Non-pigmented ciliary epithelial cell (primary cell): ENCODE measurements at places on chromosomes 5 and 9.

DNA sequence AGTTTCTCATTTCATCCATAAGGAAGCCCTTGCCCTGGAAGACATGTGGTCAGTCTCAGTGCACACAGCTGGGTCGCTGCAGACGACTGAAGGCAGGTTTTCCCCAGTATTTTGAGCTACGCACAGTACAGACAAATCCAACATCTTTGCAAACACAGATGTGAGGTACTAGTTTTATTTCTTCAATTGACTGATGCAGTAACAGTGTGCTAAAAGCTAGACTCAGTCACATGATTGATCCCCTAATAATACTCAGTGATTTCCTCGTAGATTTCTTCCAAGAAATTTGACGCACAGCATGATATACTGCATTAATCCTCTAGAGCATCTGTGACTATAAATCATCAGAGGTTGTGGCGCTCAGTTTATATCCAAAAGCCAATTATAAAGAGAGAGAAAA, 346.1 kb downstream of the DIRAS2 start:
- no peak for DNase-seq

GRCh38 chr5:546376-546908, 22.2 kb upstream of the SLC9A3 start:
- DNase-seq, result no peak

GRCh38 chr5:158499075-158499891, 600.4 kb downstream of the EBF1 start:
- DNase-seq, result no peak

DNA sequence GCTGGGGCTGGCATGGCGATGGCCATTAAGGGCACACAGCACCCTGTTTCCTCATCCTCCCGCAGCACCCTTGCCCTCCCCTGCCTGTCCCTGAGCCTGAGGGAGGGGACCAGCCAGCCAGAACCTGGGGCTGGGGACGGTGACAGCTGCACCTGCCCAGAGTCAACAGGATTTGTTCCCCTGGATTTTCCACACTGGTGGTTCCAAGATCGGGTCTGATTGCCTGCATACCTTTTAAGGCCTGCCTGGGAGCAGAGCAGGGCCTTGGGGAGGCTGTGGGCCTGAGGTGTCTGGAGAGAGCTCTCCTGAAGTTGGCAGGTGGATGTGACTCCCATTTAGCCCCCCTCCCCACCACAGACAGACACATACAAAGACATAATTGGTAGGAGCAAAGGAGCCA, 61.0 kb upstream of the C5orf58 start:
- no peak for DNase-seq

DNA sequence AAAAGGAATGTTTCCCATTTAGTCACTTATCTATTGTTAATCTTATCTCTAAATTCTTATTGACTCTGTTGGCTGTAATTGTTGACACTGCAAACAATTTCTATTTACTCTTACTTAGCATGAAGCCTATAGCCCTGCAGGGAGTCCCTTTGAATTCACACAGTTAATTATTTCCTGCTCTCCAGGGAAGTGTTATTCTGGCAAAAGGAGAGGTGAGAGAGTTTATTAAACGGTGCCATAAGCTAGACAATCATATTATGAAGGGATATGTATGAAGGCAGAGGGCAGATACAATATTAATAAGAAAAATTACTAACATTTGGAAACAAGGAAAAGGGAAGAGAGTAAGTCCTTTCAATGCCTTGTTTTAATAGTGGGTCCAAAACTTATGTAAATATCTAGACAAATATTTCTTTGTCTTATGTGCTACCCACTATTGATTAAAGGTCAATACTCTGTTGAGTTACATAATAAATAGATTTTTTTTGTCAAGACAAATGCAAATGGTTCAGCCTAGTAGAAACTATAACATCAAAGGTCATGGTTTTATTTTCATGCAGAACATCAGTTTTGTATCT, 107.1 kb downstream of the CDH18 start:
- DNase-seq, result no peak

- no peak for DNase-seq
Observed at GRCh38 chr5:117245130-117245529, 670.5 kb upstream of the SEMA6A start.

- DNase-seq, result peak; percentile 27
Observed at GRCh38 chr5:129996896-129997295, 92.6 kb downstream of the CHSY3 start.

GRCh38 chr5:154850255-154851062, at the start of gene FAXDC2:
TSS of gene FAXDC2 (minus strand) at chr5:154850603. CDS start at chr5:154838178, 12,425 bp downstream.
- peak; percentile 55 for DNase-seq

DNA sequence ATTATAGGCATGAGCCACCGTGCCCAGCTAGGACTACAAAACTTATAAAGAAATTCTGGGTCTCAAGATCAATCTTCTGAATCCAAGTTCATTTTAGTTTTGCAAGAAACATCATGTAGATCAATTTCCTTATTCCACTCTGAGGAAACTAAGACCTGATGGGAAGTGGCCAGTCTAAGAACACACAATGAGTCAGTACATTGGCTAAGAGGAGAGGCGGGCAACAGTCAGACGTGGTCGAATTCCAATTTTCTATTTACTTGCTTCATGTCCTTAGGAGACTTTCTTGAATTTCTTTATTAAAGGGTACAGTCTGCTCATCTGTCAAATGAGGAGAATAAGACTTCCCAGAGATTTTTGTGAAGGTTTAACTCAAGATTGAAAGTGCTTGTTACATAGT, 432.1 kb upstream of the BRINP1 start:
- no peak for DNase-seq

DNA sequence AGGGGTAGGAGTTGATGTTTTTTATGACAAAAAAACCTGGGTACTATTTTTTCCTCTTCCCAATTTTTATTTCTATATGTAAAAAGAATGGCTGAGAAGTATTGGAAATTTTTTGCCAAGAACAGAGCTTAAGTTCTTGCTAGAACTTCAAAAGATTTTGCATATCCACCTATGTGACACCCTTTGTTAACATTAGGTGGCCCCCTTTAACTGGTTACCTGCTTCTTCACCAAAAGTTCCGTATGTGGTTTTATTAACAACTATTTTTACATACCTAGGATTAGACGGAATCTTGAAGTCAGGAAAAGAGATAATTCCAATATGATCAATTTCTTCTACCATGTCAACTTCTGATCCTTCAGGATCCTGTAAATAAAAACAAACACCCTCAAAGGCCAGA, 15.5 kb downstream of the C5 start:
- no peak for DNase-seq

DNA sequence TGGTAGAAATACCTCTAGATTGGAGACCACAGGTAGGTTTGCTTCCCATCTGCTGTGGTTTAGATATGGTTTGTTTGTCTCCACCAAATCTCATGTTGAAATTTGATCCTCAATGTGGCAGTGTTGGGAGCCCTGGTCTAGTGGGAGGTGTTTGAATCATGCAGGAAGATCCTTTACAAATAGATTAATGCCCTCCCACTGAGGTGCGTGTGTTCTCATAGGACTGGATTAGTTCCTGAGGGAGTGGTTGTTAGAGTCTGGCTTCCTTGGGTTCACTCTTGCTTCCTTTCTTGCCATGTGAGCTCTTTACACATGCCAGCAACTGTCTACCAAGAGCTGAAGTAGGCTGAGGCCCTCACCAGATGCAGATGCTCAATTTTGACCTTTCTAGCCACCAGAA, 391.1 kb upstream of the GRIA1 start:
- no peak for DNase-seq

- DNase-seq, result peak; percentile 45
Observed at GRCh38 chr9:27427272-27427643, 96.8 kb upstream of the IFNK start.

DNA sequence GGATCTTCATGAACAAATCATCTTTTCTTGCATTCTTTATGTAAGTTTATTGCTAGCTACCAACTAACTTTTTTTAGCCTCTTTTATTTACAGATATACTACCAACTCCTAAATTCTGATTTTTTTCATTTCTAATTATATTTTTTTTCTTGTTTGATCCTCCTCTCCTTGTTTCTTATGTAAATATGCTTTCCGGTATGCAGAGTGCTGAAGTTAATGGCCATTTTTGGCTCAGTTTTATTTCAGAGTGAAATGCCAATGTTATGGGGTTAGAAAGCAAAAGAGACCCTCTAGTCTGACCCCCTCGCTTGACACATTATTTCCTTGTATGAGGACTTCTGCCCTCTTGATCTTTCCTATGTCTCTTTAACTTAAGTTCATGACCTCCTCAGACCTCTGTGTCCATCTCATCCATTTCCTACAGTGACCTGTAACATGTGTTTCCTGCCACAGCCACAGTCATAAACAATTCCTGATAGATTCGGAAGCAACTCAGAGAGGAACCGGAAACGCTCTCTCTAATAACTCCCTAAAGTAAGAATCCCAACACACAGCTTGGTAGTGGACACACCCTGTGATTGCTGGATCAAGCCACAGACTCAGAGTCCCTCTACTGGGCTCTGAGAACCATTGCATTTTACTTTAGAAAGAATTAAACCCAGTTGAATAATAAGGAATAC, 42.9 kb upstream of the AFAP1L1 start:
- DNase-seq, result peak; percentile 70
